ENCODE measurements at places on chromosomes 3 and 15.

DNA sequence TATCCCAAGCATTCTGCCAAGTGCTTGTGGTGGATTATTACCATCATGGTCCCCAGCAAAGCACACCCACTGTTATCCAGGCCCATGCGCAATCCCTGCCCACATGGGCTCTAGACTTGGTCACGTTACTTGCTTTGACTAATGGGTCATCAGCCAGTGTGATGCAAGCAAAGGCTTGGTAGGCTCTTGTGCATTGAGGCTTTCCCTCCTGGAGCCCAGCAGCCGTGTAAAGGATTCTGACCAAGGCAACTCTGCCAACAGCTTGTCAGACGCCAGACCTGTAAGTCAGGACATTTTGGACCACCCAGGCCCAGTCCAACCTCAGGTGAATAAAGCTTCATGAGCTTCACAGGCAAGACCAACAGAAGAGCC is 93.9 kb downstream of the ABHD5 start:
- no peak for DNase-seq

DNA sequence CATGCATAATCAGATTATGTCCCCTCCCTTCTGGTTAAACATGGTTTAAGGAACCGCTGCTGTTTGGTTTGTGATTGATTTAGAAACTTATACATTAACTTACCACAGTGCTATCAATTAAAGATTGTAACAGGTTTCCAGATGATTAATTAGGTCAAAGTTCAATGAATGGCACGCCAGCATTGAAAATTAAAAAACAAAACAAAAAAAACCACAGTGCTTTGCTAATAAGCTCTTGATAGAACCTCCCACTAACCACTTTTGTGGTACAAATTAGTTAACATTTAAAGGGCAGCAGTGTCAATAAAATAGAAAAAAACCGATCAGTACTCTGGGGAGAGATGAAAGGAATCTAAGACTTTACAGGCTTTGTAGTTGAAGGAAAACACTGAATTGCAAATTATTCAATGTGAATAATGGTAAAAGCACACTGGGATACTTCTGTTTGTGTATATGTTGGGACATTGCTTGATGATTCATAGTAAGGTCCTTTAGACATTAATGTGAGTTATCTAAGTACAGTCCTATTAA is 7.6 kb upstream of the C3orf38 start:
- DNase-seq = no peak

GRCh38 chr15:59170295-59171066 is 36.2 kb upstream of the LDHAL6B start:
- DNase-seq = peak; percentile 22

- no peak for DNase-seq
These were observed 27.0 kb downstream of the PSTPIP1 start for GRCh38 chr15:77021803-77022381.

GRCh38 chr3:121821421-121822199 is 13.2 kb downstream of the IQCB1 start:
- no peak for DNase-seq

DNA sequence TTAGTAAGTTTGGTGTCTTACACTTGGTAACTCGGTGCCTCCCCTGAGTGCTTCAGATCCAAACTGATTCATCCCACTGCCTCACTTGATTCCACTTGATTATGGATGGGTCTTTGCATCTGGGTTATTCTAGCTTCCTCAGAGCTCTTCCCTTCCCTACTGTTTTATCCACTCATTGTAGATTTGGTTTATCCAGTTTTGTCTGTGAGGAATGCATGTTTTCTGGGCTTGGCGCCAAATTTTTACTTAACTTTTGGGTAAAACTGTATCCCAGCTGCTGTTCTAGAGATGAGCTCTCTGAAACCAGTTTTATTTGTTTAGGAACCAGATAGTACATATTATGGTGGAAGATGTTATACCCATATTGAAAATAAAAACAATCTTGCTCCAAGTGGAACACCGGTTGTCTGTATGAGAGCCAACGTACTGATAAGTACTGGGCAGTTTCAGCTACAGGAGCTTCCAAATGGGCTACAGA is 20.9 kb downstream of the RAD54L2 start:
- DNase-seq = no peak

DNA sequence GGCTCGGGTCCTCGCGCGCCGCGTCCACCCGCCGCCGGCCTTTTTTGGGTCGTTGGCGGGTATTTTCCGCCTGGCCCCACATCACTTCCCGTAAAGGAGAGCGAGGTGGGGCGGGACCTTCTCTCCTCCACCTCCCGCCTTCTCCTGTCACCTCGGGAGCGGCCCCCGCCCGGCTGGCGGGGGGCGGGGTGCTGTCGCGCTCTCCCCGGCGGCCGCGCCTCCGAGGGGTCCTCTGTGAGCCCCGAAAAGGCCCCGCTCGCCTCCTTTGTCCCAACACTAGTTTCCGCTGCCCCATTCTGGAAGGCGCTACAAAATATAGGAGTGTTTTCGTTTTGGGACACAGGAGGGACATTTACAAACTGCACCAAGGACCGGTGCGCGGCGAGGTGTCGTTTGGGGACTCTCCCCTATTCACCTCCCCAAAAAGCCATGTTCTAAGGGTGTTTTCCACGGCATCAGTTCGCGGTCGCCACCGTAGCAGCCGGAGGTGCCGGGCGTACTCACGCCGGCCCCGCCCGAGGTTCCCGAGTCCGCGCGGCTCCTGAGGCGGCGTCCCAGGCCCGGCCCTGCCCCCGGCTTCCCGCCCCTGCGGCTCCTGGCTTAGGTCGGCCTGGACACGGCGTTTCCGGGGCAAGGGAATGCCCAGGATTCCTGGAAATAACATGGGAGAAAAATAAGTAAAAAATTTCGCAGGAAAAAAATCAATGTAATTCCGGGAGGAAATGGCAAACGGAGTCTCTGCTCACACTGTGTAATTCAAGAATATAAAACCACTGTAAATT is at the start of gene RAB27A:
TSS of gene RAB27A (minus strand) at position 68 of the 782 bp plus-strand sequence. CDS start 54,879 bp downstream, outside the sequence.
- DNase-seq = peak; percentile 81

DNA sequence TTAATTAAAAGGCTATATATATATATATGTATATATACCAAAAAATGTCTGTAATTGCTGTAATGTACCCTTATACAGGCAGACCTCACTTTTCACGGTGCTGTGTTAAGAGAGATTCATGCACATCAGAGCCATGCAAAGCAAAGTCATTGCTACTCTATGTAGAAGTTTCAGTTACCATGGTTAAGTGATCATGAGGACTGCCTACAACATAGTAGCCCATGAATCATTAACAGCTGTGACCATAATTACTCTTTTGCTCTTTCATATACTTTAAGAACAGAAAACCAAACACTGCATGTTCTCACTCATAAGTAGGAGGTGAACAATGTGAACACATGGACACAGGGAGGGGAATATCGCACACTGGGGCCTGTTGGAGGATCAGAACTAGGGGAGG is 225.3 kb upstream of the EPHA3 start:
- no peak for DNase-seq

- no peak for DNase-seq
These were observed 36.2 kb downstream of the SLC30A4 start for GRCh38 chr15:45486317-45486716.

- no peak for DNase-seq
These were observed 1.9 kb downstream of the GNAT1 start for GRCh38 chr3:50193286-50193685.

DNA sequence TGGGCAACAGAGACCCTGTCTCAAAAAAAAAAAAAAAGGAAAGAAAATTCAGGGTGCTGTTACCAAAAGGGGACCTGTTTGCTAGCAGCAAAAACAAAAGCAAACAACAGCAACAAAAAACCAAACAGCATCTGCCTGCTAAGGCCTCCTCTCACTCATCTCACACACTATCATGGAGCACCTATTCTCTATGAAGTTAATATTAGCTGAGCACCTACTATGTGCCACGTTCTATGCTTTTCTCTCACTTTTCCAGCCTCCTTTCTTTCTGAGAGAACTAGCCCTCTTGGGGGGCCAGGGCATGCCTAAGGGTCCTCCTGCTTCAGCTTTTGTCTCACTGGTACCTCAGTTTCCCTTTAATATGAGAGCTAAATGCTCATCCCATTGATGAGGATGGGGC is 468 bp upstream of the GPR62 start:
- no peak for DNase-seq

GRCh38 chr15:57604507-57604906 is 12.8 kb downstream of the MYZAP start:
- DNase-seq = no peak

- no peak for DNase-seq
These were observed 427.2 kb downstream of the OCA2 start for GRCh38 chr15:27671819-27672437.

- no peak for DNase-seq
These were observed 56.4 kb upstream of the POU1F1 start for GRCh38 chr3:87332789-87333188.

DNA sequence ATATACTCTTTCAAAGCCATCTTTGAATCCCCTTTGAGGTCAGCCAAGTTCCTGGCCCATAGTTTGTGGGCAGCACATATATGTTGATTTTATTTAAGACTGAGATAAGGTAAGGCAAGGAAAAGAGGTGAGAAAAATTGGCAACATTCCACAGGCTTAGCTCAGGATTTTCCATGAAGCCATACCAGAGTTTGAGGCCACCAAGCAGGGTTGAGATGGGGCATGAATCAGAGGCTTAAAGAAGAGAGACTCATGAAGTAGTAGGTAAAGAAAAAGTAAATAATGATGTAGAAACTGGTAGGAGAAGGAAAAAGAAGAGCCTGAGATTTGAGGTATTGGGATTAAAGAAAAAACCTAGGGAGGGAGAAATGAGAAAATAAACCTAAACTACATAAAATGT is 89.2 kb downstream of the MYO5A start:
- no peak for DNase-seq

DNA sequence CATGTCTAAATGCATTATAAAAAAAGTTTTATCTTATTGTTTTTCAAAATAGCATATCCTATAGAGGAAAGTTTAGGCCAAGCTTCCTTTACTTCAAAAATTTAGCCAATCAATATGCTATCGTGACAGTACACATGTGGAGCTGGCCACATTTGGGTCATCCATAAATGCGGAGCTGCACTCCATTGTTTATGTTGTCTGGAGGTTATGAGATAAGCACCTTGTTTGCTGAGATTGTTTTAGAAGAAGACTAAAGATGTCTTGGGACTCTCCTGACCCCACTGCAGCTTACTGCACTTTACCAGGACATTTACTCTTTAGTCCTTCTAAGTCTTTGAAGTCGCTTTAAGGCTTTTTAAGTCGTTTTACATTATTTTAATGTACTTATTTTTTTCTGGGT is 265.9 kb downstream of the OCA2 start:
- no peak for DNase-seq

- DNase-seq = no peak
These were observed 44.4 kb downstream of the PCOLCE2 start for GRCh38 chr3:142844339-142844977.

GRCh38 chr15:59570315-59570714 is 41.3 kb upstream of the GCNT3 start:
- DNase-seq = no peak

GRCh38 chr15:60477916-60478565 is 901 bp downstream of the ICE2 start:
- no peak for DNase-seq

- DNase-seq = no peak
These were observed 209.8 kb upstream of the THRB start for GRCh38 chr3:24704496-24704895.

- no peak for DNase-seq
These were observed 164.5 kb downstream of the WNT5A start for GRCh38 chr3:55322638-55323037.

- DNase-seq = no peak
These were observed 11.5 kb downstream of the PTPRG start for GRCh38 chr3:61572879-61573278.

DNA sequence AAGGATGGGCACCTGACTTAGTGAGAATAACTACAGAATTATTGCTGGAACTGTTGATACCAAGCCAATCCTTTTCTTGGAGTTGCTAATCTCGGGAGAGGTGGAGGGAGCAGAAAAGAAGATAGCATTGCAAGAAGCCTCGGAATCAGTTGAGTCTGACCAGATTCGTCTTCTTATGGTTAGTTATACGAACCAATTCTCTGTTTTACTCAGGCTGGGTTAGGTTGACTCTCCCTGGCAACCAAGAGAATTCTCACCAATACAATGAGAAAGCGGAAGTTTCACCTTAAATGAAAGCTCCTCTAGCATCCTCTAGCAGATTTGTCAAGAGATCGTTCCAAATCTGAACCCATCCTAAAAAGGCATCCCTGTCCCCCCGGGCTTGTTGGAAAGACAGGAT is 43.5 kb upstream of the UBE2E1 start:
- no peak for DNase-seq

DNA sequence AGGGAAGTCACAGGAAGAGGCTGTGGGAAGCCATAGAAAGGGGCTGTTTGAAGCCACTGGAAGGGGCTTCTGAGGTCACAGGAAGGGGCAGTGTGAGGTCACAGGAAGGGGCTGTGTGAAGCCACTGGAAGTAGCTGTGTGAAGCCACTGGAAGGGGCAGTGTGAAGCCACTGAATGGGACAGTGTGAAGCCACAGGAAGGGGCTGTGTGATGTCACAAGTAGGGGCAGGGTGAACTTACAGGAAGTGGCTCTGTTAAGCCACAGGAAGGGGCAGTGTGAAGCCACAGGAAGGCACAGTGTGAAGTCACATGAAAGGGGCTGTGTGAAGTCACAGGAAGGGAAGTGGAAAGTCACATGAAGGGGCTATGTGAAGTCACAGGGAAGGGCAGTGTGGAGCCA is 33.1 kb downstream of the GASK1A start:
- no peak for DNase-seq

- DNase-seq = no peak
These were observed 43.4 kb downstream of the MUC20 start for GRCh38 chr3:195763843-195764825.

GRCh38 chr15:89654847-89655805 is at the start of gene KIF7:
Gene KIF7 (minus strand): TSS chr15:89655467. CDS start chr15:89652930, 2,537 bp downstream.
- peak; percentile 82 for DNase-seq

DNA sequence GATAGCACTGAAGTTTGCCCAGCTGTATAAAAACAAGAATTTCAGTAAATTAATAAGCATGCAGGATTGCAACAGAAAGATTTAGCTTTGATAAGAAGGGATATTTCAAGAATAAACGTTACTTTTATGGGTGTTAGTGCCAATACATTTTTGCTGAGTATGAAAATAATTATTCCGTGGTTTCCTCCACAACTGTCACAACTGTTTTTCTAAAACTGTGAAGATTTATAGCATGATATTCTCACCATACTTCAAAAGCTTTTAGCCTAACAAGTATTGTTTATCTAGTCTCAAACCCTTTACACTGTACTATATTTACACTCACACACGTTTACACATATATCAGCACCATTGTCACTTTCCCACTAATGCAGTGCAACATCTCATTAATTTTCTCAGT is 200.5 kb downstream of the TPRG1 start:
- no peak for DNase-seq

- no peak for DNase-seq
These were observed 756 bp upstream of the RMDN3 start for GRCh38 chr15:40755812-40756208.

DNA sequence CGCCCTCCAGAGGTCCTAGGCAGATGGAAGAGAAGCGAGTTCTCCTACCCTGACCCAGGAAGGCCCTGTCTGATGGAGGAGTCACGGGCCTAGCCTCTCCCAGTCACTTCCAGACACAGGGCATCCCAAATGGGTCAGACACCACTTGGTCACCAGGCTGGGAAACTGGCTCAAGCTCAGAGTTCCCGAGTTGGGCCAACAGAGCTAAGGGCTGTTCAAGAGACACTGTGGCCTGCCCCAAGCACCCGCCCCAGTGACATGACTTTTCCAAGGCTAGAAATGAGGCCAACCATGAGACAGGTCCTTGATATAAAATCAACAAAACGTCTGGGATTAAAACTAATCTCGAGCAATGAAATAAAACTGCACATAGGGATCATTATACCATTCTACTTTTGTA is 113.8 kb downstream of the IQSEC1 start:
- DNase-seq = no peak
